ENCODE measurements at places on chromosomes 2 and 18.

DNA sequence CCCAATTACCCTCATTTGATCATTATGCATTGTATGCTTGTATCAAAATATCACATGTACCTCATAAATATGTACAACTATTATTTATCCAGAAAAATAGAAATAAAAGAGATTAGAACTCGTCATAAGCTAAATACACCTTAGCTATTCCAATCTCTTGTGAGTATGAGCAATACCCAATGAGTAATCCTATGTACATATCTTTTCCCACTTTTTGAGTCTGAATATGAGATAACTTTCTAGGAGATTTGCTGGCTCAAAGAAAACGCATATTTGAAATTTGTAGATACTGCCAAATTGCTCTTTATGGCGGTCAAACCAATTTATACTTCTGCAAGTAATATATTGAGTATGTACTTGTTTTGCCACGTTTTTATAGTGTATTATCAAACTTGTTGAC is 24.1 kb downstream of the PRKD3 start:
- DNase-seq: no peak

GRCh38 chr2:222837643-222838056 is 23.2 kb upstream of the ACSL3 start:
- DNase-seq: no peak

GRCh38 chr18:65792456-65793074 is 41.8 kb downstream of the CDH7 start:
- no peak for DNase-seq

DNA sequence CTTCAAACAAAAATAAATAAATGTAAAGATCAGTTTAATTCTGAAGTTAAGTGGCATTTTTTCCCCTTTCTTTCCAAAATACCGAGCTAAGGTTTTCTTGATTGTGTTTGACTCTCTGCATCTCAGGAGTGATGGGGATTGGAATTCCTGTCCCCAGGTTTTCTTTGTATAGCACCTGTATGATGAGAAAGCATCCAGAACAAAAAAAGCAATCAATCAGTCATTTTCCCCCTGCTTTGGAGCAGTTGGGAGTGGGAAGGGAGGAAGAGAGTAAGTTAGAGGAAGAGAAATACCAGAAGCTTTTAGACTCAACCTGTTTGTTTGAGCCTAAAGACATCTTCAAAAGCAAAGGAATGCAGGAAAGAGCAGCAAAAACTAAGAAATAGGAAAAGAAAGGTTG is 88.5 kb downstream of the RIF1 start:
- no peak for DNase-seq

DNA sequence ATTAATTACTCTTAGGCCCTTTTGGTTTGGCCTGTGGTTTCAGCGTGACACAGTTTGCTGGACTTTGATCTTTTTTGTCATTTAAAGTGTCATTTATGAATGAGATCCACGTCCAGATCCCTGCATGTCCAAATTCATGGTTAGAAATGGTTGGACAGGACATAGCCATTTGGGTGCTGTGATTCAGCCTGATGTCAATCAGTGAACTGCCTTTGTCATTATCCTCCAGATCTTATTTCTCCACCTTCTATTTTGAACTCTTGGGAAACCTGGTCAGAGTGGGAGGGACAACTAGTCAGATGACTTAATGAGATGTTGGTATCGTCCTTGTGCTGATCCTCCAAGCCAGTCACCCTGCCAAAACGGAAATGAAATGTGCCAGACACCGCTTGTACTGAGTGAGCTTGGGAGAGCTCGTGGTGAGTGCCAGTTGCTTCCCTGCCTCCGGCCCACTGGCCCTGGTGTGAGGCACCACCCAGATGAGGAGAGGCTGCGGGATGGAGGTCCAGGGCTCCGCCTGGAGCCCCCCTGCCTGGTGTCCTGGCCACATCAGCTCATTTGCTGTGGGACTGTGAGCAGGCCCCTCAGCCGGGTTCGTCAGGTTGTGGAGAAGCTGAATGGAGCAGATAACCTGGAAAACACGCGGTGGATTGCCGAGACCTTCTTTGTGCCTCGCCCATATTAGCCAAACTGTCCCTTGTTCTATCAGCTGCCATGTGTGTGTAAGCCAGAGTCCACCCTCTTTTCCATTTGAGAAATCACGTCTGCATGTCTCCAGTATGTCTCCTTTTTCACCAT is 70.1 kb downstream of the DGKD start:
- no peak for DNase-seq

- no peak for DNase-seq
These were observed 90.0 kb upstream of the OTOS start for GRCh38 chr2:240230291-240230931.

DNA sequence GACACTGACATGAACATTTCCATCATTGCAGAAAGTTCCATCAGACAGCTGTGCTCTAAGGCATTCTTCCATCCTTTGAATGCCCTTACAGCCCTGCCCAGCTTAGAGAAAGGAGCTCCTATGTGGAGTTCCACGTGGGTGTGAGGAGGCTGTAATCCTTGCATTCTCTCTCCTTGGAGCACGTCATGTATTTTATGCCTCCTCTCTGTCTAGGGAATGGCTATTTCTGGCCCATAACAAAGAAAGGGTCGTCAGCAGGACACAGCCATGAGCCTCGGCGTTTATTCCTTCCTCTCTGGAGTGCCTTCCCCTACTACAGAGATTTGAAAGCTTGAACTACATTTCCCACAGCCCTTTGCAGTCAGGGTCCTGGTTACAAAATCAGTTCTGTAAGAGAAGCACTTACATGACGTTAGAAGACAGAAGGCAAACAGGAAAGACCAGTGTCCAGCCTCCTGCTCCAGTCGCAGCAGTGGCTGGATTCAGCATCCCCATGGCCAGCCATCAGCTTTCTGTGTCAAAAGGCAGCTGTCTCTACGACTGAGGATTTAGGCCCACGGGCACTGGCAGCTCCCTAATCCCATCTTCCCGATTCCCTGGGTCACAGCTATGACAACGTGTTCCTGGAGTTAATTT is 234.9 kb downstream of the TFCP2L1 start:
- DNase-seq: no peak

DNA sequence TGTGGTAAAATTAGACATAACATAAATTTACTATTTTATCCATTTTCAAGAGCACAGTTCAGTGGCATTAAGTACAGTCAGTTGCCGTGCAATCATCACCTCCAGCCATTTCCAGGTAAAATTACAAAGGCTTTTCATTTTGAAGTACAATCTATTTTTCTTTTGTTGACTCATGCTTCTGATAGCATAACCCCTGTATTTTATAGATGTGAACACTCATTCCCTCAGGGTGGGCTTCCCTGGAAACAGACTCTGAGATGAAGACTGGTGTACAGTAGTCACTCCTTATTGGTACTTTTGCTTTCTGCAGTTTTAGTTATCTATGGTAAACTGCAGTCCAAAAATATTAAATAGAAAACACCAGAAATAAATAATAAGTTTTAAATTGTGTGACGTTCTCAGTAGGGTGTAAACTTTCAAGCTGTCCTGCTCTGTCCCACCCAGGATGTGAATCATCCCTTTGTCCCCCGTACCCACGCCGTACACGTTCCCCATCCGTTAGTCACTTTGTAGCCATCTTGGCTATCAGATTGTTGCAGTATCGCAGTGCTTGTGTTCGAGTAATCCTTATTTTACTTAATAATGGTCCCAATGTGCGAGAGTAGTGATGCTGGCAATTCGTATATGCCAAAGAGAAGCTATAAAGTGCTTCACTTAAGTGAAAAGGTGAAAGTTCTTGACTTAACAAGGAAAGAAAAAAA is 41.1 kb upstream of the NAB1 start:
- DNase-seq: no peak

GRCh38 chr2:238136820-238137537 is 1.5 kb upstream of the KLHL30 start:
- DNase-seq: no peak

- no peak for DNase-seq
These were observed 90.0 kb upstream of the CTDP1 start for GRCh38 chr18:79589601-79590091.

GRCh38 chr2:174597345-174598047 is at the start of gene WIPF1:
TSS of gene WIPF1 (minus strand) at chr2:174597804. CDS start at chr2:174585573, 12,231 bp downstream.
- no peak for DNase-seq

GRCh38 chr2:71347517-71347916 is 15.9 kb downstream of the ZNF638 start:
- DNase-seq: no peak

DNA sequence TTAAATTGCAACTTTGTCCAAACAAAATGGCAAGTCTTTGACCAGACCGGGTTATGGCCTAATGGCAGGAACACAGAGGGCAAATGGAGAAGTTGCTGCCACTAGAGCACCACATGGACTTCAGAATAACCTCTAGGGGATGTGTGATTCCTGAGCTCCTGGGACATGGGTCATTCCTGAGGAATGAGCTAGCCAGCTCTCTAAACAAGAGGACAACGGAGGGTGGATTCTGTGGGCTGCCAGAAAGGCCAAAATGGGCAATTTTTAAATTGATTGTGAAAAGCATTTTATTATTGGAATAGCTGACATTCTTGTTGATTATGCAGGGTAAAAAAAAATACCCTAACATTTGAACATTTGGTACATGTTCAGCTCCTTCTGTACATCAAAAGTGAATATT is 109.8 kb upstream of the FZD5 start:
- DNase-seq: no peak
